ENCODE measurements at places on chromosomes 5 and 9.
A peak's percentile ranks its signal among the peaks of the same experiment; 100 is the strongest.

- no peak for DNase-seq
These were observed 82.1 kb downstream of the WDR41 start for GRCh38 chr5:77409870-77410621.

GRCh38 chr5:178350361-178351220 is 118.0 kb upstream of the PHYKPL start:
- DNase-seq, result no peak

DNA sequence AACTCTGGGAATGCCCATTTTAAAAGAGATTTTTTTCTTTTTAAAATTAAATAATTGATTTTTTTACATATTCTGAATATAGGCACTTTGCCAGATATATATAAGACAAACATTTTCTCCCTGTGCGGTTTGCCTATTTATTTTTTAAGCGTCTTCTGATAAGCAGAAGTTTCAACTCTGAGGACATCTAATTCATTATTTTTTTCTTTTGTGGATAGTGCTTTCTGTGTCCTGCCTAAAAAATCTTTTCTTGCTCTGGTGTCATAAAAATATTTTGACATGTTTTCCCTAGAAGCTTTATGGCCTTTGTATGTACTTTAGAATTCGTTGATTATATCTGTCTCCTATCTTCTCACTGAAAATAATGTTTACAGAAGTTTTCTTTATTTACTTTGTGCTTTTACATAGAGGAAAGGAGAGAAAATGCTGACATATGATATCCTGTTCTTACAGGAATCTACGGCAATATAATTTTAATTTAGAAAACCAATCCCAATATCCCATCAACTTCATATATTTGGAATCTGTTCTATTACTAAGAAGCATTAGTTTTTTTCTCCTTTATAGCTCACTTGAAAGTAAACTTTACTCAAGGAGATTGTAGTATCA is 111.9 kb upstream of the EFNA5 start:
- no peak for DNase-seq

- DNase-seq, result peak; percentile 76
These were observed at the start of gene RETREG1 for GRCh38 chr5:16616536-16617273. Gene RETREG1, minus strand, starts transcription at chr5:16616997. Its CDS starts 26 bp downstream, at chr5:16616971.

GRCh38 chr5:103237778-103238177 is 20.8 kb upstream of the MACIR start:
- DNase-seq, result no peak

DNA sequence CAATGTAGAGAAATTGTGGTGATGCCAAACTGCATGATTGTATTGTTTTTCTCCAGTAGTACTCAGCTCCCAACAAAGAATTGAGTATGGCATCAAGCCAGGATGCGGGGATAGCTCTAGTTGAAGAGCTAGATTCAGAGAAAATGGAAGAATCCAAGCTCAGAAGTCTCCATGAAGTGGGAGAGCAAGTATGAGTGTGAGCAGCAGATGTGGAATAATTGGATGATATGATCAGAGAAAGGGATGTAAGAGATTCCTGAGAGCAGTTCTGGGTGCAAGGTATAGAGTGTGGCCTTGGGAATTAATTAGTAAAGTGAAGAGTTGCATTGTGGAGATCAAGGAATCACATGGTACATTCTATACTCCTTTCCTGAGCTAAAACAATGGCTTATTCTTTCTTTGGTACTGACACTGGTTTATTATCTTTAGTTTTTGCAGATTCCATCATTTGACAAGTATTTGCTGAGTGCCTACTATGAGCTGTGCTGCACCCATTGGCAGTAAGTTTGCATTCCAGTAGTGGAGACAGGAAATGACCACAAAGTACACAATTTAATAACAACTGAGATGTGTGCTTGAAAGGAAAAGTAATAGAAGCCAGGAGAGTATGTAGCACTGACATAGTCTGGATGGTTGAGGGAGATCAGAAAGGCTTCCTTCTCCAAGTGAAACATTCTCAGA is 177.1 kb downstream of the CPLANE1 start:
- no peak for DNase-seq

DNA sequence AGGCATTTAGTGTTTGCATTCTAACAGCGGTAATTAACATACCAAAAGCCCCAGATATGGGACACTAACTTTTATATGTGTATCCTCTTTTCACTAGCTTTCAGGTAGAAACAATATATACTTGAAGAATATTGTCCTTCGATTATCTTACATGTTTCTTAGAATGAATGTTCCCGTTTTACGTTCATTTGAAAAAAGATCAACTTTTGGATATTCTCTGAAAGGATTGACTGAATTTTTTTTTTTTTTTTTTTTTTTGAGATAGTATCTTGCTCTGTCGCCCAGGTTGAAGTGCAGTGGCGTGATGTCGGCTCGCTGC is 32.2 kb upstream of the FSD1L start:
- DNase-seq, result no peak

DNA sequence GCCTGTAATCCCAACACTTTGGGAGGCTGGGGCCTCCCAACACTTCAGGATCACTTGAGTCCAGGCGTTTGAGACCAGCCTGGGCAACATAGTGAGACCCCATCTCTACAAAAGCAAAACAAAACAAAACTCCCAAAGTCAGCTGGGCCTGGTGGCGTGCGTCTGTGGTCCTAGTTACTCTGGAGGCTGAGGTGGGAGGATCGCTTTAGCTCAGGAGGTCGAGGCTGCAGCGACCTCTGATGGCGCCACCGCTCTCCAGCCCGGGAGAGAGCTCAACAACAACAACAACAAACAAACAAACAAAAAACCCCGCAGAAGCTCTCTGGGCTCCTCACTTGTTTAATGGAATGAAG is 528 bp downstream of the ACOT12 start:
- DNase-seq, result no peak

- no peak for DNase-seq
These were observed 356.1 kb downstream of the SPOCK1 start for GRCh38 chr5:137142764-137143605.

GRCh38 chr9:93088656-93089015 is 7.4 kb upstream of the CARD19 start:
- no peak for DNase-seq

DNA sequence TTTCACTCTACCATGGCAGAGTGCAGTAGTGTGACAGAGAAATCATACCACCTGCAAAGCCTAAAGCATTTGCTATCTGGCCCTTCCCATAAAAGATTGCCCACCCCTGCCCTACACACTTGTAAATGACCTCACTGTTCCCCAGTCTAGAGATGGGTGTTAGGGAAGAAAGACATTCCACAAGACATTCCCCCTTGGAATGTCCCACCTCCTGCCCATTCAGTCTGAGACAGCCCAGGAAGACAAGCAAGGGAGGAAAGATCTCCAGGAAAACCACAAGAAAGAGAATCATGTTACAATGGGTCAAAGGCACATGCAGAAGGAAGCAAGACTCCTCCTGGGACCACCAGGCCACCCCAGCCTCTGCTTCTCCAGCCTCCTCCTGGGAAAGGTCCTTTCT is 230.0 kb downstream of the AGTPBP1 start:
- no peak for DNase-seq

DNA sequence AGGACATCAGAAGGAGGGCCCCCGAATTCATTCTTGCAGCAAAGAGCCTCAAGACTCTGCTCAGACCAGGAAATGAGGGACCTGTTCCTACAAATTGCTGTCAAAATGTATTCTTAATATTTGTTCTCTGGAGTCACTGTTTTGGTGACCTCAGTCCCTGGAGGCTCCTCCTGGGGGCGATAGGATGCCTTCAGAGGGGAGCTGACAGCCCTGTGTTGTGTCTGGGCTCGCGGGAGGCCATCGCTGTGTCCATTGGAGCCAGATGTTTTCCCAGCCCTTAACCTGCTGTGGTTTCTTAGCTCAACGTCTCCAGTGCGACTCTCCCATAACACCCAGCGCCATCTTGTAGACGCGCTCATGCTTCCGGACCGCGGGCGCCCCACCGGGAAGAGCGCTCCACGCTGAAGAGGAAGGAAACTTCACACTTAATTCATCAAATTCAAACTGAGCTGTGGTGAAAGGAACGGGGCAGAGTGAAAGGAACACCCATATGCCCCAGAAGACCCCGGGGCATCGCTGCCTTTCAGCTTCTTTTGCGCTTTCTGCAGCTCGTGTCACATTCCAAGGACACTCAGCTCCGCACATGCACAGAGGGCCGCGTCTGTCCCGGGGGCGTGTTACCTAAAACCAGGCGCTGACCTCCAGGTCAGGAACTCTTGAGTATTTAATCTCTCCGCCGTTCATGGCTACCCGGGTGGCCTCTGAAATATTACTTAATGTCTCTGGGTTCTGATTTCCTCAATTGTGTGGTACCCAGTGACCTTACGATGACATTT is 112.3 kb upstream of the GDNF start:
- no peak for DNase-seq

GRCh38 chr5:163248871-163249270 is 188.5 kb upstream of the CCNG1 start:
- no peak for DNase-seq

GRCh38 chr9:136829412-136829811 is 12.9 kb upstream of the AJM1 start:
- no peak for DNase-seq

DNA sequence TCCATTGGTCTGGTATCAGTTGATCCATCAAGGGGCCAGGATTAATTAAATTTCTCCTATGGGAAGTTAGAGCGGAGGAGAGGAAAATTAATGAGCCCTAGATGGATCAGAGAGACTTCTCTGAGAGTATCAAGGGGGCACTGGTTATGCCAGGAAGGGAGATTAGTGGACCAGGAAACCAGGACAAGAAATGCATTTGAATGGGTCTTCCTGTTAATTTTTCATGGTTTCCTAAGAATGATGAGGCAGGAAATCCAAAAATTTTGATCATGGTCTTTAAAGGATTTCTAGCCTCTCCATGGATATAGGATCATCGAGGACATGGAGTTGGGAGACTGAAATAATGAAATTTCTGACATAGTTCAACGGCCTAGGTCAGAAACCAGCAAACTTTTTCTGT is 30.8 kb downstream of the FOXI1 start:
- no peak for DNase-seq

- no peak for DNase-seq
These were observed 8.2 kb downstream of the COL27A1 start for GRCh38 chr9:114163517-114163951.

DNA sequence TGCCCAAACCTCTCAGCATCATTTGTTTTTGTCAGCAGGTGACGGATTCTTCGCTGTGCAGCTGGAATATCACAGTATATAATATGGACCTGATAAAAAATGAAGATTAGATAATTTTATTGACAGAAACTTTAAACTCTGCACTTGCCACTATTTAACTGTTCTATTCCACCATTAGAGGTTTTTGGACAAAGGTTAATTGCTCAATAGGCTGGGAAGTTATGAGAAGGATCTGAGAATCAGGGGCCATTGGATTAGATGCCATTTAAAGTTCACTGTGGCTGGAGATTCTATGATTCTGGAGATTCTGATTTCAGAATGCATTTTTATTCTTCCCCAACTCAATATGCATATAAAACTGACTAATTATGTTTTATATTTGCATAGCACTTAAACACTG is 59.8 kb upstream of the ANXA1 start:
- no peak for DNase-seq

DNA sequence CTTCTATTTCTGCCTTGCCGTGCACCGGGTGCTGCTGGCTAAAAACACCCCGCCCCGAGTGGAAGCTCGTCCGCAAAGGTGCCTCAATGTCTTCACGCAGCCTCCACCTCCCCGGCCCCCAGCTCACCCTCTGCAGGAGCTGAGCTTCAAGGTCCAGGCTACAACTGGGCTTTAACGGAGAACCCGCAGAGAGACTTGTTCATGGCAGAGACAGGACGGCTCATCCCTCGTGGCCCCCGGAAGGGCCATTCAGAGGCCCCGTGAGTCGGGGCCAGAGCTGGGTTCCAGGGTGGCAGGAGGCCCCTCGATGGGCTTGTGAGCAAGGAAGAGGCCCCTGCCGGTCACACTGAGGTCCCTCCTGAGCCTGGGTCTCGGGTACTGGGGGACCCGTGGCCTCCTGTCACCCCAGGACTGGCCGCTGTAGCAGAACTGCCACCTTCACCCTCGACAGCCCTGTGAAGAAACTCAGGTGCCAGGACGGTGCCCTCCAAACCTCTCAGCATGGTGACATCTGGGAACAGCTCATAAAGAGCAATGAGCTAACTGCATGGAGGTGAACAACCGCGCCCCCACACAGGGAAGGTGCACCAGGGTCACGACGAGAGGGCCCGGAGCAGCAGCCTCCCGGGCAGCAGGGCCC is 58.0 kb upstream of the UBAC1 start:
- DNase-seq, result no peak

DNA sequence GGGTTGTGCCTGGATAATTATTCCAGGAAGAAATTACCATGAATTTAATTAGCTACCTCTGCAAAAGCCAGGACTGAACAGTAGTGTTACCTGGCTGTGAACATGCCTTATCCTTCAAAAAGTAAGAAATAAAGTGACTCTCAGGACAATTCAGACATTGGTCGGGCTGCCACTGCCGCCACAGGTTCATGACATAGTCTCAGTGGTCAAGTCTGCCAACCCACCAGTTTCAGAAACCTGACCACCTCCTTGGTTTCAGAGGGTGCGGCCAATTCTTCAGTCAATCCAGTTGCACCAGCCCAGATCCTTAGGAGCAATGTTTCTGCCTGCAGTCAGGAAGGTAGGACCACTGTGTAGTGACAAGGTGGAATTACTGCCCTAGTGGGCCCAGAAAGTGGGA is 593.1 kb upstream of the DAB2 start:
- DNase-seq, result no peak

- DNase-seq, result no peak
These were observed 85.3 kb upstream of the PIK3R1 start for GRCh38 chr5:68130253-68130652.

DNA sequence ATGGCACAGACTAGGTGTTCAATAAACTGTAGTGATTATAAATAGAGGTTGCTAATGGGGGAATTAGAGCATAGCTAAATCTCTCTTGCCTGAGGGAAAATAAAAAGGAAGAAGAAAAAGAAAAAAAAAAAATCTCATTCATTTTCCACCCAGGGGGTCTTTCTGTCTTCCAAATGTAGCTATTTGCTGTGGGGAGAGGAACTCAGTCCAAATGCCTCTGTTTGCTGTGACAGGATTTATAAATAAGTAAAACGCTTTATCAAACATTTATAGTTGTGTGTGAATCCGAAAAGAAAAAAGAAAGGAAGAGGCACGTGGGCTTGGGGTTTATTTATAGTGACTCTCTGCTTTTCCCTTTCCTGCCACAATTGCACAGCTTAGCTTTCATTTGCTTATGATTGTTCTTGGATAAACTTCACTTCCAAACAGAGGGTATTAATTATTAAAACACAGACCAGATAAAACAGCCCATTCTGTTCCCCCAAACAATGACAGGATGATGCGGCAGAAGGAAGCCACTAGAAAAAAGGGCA is 245.7 kb downstream of the ASTN2 start:
- DNase-seq, result no peak

DNA sequence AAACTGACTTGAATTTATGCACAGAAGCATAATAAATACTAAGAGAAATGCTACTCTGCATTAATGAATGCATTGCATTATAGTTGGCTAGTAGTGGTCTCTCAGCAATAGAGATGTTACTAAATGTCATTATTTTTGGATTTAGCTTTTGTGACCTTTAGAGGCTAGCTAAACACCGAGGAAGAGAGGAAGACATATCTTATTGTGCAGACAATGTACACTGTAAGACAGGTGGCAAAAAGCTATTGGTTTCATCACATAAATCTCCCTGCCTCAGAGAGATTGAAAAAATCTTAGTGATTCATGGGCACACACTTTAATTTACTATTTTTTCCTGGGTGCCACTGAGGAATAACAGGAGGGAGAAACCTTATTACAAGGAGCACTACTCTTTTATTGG is 435.9 kb downstream of the TMEM232 start:
- DNase-seq, result no peak
